ENCODE measurements at places on chromosomes 3 and 15.
A peak's percentile ranks its signal among the peaks of the same experiment; 100 is the strongest.

DNA sequence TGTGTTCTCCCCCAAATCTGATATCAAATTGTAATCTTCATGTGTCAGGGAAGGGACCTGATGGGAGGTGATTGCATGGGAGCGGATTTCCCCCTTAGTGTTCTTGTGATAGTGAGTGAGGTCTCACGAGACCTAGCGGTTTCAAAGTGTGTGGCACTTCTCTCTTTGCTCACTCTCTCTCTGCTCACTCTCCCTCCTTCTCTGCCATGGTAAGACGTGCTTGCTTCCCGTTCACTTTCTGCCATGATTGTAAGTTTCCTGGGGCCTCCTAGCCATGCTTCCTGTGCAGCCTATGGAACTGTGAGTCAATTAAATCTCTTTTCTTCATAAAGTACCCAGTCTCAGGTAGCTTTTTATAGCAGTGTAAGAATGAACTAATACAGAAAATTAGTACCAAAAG, 30.6 kb upstream of the OR5H6 start:
- DNase-seq, result no peak

- no peak for DNase-seq
Observed at GRCh38 chr15:97995881-97996603, 35.5 kb downstream of the ARRDC4 start.

- no peak for DNase-seq
Observed at GRCh38 chr3:120098710-120099109, 4.5 kb upstream of the GSK3B start.

DNA sequence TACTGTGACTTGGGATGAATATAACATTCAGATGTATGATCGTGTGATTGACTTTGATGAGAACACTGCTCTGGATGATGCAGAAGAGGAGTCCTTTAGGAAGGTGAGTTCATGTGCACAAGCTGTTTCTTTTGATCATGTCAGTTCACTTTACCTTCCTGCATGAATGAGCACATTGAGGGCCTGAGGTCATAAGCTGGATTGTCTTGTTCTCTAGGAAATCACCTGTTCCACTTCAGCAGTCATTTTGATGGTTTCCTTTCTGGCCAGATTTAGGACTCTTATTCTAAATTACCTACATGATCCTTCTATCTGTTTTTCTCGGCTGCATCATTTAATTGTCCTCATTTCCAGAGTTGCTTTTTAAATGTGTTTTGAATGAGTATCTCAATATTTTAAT, 4.1 kb downstream of the RCN2 start:
- no peak for DNase-seq

GRCh38 chr3:51340013-51340829, 44.9 kb upstream of the MANF start:
- DNase-seq, result no peak

DNA sequence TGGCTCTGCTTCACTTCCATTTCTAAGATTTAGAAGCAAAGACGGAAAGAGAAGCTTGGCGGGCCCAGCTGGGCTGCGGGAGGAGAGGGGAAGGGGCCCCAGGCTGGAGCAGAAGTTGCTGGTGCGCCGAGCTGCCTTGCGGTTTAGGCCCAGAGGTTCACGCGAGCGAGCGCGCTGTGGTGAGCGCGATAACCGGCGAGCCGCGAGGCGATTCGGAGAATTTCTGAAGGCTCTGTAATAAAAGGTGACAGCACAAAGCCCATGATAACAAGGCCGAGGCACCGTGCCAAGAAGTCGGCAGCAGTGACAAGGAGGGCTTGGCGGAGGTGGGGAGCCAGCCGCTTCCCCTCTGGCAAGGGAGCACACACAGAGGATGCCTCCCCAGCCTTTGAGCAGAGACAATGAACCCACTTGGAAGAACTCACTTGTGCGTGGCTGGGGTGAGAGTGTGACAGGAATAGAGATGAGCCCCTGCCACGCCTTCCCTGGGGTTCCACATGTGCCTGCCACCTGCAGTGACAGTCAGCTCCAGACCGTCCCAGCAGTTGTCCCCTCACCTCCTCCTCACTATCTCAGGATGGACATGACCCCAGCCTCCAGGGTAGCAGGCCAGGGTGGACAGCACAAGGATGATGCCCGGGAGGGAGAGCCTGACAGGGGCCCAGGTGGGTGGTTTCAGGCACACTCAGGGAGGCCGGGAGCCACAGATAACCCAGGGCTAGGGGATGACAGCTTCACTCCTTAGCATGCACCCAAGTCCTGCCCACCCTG, 315.2 kb downstream of the UACA start:
- DNase-seq, result no peak

GRCh38 chr3:71039332-71039731, 544.2 kb downstream of the FOXP1 start:
- no peak for DNase-seq

DNA sequence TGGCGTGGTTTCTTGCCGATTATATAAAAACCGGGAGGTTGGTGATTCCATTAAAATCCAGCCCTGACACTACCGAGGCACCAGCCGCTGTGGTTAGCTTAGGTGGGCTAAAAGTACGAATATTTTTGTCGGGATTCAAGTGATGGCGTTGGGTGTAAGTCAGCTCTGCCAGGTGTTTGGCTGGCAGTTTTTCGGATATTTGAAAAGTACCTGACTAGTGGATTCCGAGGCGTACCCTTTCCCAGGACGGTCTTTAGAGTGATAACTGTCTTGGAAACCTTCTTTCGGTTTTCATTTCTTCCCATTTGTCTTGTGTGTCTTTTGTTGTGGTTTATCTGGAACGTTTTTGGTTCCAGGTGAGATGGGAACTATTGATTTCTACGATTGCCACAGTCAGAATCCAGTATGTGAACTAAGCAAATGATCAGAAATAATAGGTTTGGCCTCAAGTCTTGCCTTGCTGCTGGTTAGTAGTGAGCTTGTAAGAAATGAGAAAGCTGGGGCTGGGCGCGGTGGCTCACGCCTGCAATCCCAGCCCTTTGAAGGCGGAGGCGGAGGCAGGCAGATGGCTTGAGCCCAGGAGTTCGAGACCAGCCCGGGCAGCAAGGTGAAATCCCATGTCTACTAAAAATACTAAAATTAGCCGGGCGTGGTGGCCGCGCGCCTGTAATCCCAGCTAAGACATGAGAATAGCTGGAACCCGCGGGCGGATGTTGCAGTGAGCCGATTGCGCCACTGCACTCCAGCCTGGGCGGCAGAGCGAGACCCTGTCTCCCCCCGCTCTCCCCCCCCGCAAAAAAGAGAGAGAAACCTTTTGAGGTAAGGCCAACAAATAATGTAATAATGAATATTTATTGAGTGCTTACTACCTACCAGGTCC, 1.4 kb downstream of the FYTTD1 start:
- no peak for DNase-seq

DNA sequence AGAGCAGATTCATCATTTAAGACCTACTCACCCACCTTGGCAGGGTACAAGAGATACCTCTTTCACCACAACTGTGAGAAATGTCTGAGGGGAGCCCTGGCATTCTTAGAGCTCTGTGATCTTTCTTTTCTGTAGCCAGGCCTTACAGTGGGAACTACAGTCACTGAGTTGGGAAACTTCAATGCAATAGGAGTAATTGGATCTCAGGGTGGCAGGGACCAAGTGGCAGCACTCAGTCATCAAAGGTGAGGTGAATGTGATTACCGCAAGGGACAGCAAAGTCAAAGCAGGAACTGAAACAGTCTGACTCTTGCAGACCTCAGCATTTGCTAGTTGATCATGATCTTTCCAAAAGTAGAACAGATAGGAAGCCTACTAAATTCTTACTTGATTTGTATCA, 7.2 kb upstream of the MCF2L2 start:
- no peak for DNase-seq

- DNase-seq, result no peak
Observed at GRCh38 chr3:49519916-49520385, 34.3 kb upstream of the BSN start.

- no peak for DNase-seq
Observed at GRCh38 chr3:1139071-1139470, 46.2 kb downstream of the CNTN6 start.

DNA sequence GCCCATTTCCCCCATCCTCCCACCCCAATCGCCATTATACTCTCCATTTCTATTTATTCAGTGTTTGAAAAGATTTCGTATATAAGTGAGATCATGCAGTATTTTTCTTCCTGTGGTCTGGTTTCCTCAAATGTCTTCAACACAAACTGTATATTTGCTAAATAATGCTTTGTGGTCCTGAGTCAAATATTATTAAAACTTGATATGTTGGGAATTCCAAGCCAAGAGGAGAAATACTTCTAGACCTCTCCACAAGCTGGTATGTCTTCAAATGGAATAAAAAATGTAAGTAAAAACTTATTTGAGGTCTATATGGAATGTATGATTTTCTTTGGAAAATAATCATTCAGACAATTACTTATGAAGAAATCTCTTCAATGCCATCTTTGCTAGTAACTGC, 122.5 kb upstream of the TSC22D2 start:
- DNase-seq, result no peak

DNA sequence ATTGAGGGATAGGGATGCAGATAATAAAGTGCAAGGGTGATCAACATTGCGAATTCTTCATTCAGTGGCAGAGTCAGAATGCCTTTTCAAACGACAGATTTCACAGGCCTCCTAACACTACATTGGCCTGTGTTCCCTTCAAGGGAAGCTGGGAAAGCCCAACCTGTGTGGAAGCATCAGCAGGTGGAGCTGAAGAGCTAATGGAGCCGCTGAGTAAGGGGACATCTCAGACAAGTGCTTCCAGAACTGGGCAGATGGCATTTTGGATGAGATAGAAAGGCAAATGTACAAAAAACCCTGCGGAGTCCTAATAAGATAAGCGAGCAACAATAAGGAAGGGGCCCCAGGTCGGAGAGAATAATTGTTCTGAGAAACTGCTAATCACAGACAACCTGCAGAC, 8.5 kb upstream of the SLC24A5 start:
- DNase-seq, result no peak

- DNase-seq, result no peak
Observed at GRCh38 chr15:26106556-26106955, 243.4 kb upstream of the ATP10A start.

DNA sequence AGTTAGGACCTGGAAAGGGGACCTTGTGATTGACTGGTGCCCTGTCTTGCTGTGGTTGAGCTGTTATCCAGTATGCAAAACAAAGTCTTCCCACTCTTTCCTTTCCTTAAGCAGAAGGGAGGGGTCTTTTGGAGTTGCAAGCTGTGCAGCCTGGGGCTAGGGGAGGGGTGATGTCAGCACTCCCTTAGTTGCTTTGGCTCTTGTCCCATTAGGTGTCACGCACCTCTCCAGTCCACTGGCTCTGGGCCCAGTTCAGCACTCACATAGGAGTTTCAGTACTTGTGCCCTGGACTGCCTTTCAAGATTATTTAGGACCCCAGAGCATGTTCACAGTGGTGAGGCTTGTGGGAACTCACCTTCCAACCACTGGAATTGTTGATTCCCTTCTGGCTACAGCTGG, 238.5 kb downstream of the DOCK3 start:
- DNase-seq, result no peak

GRCh38 chr15:67884514-67885174, 44.8 kb upstream of the RNU6-1 start:
- peak; percentile 80 for DNase-seq

- DNase-seq, result no peak
Observed at GRCh38 chr15:72195101-72195511, 2.5 kb downstream of the GRAMD2A start.

GRCh38 chr3:50656417-50657195, 18.1 kb upstream of the DOCK3 start:
- no peak for DNase-seq

DNA sequence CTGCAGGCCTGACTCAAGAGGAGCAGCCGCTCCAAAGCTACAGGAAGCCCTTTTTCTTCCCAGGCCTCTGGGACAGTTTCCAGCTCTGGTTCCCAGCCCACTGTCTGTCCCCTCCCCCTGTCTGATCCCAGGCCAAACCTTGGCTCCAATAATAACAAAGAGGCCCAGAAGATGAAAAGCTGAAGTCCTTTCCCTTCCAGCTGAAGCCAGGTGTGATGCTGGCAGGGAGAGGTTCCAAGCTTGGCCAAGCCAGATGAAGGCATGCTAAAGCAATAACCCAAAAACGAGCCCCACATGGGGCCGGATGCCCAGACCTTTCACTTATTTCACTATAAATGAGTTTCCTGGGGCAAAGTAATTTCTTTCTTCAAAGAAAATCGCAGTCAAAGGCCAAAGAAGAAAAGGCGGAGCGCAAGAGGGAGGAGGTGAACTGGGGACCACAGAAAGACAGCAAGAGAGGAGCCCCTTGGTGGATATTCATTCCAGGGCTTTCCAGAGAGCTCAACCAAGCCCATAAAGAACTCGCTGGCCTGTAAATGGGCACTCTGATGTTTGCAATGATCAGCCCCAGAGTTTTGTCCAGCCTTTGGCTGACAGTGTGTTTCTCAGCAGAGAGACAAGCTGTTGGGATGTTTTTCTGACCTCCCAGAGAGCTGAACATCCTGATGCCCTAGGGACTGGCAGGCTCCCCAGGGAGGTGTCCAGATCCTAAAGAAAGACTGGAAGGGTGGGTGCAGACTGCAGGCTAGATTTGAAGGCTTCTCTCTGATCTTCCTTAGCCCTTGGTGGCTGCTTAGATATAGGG, 157.6 kb downstream of the UACA start:
- DNase-seq, result peak; percentile 47

DNA sequence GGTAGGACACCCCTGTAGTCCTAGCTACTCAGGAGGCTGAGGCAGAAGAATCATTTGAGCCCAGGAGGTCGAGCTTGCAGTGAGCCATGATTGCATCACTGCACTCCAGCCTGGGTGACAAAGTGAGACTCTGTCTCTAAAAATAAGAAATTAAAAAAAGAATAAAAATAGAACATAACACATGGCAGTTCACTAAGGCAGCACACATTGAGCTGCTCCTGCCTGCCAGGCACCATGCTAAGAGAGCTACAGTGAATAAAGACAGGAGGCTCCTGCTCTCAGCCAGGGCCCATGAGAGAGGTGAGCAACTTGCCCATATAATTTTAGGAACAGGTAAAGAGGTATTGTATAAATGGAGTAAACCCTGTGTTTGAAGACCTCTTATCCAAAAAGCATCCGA, 54.3 kb downstream of the EBLN2 start:
- DNase-seq, result no peak

GRCh38 chr3:113006359-113007056, 15.7 kb downstream of the GTPBP8 start:
- no peak for DNase-seq

- DNase-seq, result peak; percentile 69
Observed at GRCh38 chr3:170356596-170357175, 829 bp upstream of the SKIL start.

DNA sequence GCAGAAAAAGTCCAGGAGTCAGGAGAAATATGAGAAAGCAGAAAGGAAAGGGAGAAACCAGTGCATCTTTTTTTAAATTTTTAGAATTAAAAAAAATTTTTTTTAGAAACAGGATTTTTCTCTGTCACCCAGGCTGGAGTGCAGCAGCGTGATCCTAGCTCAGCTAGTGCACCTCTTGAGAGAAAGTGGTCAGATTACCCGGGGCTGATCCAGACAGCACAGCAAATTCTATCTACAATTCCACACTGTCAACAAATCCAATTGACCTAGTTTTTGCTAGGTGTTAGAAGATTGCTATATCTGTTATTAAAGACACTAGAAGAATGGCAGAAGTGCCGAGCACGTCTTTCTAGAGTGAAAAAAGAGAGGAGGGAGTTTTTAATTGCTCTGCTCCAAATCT, 117.3 kb downstream of the RFTN1 start:
- DNase-seq, result no peak

GRCh38 chr3:34202975-34203374, 404.5 kb downstream of the PDCD6IP start:
- DNase-seq, result no peak

All from nucleus accumbens (tissue), 56 donors.